Non-pigmented ciliary epithelial cell (primary cell): ENCODE measurements at places on chromosomes 3 and 15.
A peak's percentile ranks its signal among the peaks of the same experiment; 100 is the strongest.

- peak; percentile 36 for DNase-seq
These were observed 60.0 kb upstream of the MNS1 start for GRCh38 chr15:56524915-56525314.

- no peak for DNase-seq
These were observed 1.2 kb downstream of the CACNA2D2 start for GRCh38 chr3:50502225-50502583.

GRCh38 chr15:39058351-39059131 lies 493.9 kb upstream of the RASGRP1 start:
- no peak for DNase-seq

DNA sequence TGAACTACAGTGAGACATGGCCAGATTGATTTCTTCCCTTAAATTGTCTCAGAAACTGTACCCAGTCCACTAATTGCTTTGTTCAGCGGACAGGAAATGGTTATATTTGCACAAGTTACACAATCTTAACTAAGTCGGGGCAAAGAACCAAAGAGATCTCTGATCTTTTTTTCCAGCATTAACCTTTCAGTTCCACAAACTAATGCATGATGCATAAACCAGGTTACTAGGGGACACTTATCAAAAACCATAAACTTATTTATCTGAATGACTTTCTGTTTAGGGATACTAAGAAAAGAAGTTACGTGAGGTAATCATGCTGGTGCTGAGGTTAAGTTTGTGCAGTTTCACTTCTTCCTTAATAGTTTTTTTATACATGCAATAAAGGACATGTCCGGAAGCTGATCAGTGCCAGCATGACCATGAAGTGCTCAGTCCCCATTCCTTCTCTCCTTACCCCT lies 22.4 kb downstream of the FNDC3B start:
- DNase-seq: no peak

GRCh38 chr3:196063971-196064370 lies 17.9 kb downstream of the TFRC start:
- DNase-seq: no peak

DNA sequence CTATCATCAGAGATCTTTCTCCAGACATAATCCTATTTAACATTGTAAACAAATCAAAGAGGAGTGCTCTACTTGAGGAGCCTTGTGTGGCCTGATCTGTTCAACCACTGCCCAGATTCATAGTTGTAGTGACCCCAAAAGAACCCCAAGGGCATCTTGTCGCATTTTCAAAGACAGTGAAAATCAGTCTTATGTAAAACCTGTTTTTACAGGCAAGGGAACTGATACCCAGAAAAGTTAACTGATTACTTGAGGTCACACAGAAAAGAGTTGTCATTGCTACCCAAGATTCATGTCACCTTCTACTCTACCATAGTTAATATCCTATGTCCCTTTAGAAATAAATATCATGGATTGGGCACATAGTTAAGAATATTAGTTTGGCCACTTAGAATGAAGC lies 40.5 kb upstream of the ARPP21 start:
- DNase-seq: no peak

GRCh38 chr3:179421500-179421899 lies 29.8 kb downstream of the GNB4 start:
- no peak for DNase-seq

DNA sequence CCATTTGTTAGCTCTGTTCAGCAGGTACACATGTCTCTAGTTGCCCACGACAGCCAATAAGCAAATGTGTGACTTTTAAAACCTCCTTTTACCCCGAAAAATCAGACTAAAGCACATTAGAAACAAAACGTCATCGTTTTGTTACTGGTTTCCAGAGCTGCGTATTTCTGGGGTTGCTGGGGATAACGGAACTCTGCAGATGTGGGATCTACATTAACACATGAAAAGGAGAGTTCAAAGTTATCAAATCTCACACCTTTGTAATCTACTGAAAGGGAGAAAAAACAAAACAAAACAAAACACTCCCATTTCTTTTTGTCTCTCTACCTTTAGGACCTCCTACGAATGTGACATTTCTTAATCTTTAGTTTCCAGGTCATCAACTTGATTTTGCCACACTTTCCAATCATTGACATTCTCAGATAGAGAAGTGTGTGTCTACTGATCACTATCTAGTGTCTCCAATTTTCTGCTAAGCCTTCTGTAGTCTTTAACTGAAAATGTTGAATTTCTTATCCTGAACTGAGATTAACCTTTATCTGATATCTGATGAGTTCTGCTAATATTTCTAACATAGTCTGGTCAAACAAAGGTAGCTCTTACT lies 93.0 kb upstream of the TSPAN3 start:
- DNase-seq: no peak

DNA sequence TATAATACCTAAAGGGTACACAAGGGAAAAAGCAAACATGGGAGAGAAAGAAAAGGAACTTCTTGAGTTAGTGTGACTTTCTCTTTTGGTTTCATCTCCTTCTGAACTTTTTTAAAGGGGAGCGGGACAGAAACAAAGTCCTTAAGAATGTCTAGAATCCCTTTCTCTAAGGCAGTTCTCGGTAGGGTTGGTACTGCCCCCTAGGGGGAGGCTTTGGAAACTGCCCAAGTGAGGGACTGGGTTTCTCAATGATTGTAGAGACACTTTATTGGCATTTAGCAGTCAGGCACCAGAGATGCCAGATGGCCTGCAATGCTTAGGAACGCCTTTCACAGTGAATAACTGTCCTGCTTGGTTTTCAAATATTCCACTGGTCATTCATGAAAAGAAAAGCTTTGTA lies 172.7 kb downstream of the WDR72 start:
- no peak for DNase-seq

- no peak for DNase-seq
These were observed 57.2 kb upstream of the UTS2B start for GRCh38 chr3:191387441-191388077.

GRCh38 chr3:101943029-101943428 lies 93.7 kb downstream of the NFKBIZ start:
- DNase-seq: no peak

DNA sequence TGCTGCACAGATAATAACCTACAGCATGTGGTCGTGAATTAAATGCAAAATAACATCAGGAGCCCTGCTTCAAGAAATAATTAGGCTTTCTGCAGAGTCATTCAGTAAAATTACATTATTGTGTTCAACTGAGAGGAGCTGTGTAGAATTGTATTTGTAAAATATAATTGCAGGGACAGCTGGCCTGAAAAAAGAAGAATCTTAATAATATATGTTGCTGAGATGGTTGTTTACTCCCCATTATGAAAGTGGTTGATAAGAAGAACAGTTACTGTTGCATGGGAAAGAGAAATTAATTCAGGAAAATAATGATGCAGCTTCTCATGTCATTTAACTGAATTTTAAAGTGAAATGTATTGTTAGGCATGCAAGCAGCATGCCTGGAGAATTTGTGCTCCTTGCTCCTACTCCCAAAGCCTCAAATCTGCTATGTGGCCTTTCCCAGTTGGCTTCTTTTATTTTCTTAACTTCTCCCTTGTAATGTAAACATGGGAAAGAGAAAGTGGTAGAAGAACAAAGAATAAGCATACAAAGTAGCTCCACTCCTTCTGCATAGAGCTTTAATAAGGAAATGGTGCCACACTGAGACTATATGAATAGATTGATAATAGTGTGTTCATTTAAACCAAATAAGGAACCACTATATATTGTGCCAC lies 100.1 kb downstream of the VGLL3 start:
- DNase-seq: no peak

DNA sequence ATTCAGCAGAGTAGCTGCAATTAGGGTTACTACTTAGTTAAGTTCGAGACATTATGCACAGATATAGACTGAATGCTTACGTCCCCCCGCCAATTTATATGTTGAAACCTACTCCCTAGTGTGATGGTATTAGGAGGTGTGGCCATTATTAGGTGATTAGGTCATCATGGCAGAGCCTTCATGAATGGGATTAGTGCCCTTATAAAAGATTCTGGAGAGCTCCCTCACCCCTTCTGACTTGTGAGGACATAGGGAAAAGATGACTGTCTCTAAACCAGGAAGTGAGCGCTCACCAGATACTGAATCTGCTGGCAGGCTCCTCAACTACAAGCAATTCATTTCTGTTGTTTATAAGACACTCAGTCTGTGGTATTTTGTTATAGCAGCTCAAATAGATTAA lies 25.6 kb upstream of the TEX9 start:
- no peak for DNase-seq

DNA sequence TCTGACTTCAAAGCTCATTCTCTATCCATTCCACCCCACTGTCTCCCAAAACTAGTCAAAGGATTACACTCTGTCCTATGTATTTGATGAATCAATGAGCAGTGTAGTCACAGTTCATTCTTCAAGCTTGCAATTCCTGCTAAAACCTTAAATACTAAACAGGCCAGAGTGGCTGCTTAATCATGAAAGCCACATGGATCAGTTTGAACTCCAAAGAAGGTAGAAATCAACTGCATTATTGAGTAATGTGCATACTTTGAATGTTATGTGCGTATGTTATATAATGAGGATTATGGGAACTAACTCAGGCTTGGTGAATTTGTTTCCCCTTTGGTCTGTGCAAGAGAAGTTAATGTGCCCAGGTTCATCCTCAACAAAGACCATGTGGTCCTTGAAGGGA lies 45.4 kb downstream of the PRICKLE2 start:
- DNase-seq: no peak

DNA sequence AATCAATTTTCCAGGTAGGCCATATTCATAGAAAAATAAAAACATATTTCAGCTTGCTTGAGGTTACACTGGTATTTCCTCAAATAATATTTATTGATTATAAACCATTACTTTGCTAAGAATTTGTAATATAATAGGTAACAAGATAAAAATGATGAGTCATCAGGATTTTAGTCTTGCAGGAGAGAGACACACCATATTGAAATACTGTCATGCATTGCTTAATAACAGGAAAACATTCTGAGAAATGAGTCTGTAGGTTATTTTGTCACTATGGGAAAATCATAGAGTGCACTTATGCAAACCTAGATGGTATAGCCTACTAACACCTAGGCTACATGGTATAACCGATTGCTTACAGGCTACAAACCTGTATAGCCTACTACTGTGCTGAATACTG lies 990.5 kb downstream of the OTOL1 start:
- DNase-seq: no peak

- no peak for DNase-seq
These were observed 3.4 kb upstream of the DIS3L start for GRCh38 chr15:66290007-66290406.

DNA sequence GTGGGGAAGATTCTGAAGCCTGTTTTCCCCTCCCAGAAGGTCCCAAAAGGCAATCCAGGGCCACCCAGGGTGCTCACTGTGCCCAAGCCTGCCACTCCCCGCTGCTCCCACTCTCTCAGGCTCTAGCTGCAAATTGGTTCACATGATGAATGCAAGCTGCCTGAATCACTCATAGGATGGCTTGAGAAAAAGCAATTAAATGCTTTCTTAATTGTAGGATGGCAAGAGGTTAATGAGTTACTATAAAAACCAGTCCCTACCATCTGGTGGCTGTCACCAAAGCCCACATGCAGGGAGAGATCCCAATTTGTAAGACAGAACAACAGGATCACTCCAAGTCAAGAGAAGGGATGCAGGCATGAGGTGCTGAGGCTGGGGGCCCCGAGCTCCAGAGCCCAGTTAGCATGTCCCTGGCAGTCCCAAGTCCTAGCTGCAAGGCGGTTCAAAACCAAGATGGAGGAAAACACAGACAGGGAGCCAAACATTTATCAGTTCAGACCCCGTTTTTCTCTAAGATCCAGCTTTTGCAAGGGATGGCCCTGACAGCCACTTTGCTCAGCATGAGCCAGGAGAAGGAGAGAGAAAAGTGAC lies 207.1 kb downstream of the UACA start:
- no peak for DNase-seq

DNA sequence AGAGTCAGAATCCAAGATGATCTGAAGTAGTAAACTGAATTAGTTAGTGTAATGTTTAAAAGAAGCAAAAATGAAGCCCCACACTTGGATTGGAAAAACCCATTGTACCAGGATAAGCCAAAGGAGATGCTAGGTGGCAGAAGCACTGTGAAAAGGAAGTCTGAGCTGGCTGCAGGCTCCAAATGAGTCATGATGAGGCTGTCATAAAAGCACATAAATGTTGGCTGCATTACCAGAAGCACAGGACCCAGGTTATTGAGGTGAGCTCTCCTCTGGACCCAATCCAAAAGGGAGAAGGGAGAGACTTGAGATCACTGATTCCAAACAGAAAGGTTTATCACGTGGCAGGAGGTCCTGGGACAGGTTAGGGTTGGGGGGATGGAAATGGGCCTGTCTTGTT lies 3.2 kb upstream of the ACAN start:
- DNase-seq: no peak

DNA sequence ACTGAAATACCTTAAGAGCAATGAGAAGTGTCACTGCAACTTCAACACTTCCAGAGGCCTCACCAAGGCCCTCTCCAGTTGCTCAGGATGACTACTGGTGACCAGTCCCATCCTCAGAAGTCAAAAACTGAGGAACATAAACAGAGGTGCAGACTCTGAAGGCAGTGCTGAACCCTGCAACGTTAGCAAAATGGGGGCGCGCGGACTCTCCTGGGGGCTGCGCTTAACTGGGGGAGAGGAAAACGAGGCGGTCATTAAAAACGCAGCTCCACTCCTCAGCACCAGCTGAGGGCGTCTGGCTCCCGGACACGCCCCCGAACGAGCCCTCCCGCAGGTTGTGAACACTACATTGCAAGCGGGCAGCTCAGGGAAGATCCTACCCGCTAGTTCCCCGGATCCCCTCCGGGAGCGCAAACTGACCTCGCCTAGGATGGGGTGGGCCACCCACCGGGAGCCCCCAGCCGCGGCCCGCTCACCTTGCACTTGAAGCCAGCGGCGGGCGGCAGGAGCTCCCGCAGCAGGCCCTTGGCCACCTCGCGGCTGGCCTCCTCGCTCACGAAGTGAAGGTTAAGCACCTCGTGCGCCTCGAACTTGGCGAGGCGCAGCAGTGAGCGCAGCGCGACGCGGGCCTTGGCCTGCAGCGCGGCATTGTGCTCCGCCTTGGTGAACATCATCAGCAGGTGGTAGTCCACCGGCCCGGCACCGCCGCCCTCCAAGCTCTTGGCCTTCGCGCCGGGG lies 711 bp downstream of the XXYLT1 start:
- DNase-seq: no peak

- no peak for DNase-seq
These were observed 152.9 kb upstream of the CTDSPL start for GRCh38 chr3:37708789-37709188.

GRCh38 chr3:17656264-17656663 lies 86.2 kb downstream of the TBC1D5 start:
- no peak for DNase-seq

DNA sequence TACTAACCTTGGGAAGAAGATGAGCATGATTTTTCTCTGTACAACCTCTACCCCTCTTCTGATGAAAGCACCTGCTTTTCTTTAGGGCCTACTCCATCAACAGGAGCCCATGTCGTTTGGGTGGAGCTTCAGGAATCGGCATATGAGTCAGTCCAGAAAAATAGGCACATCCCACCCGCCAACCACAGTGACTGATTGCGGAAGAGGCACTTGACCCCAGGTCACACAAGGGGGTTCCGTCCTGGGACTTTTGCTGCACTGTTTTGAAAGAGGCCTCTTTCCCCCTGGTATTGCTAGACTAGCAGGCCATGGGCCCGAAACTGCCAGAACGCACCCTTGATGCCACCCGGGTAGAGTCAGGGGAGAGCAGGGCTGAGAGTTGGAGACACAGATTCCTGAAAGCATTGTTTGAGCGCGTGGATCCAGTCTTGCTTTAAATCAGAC lies 19.3 kb upstream of the NRROS start:
- no peak for DNase-seq

GRCh38 chr15:48515500-48515899 lies 130.0 kb downstream of the FBN1 start:
- DNase-seq: no peak

- no peak for DNase-seq
These were observed 37.4 kb upstream of the ITGA11 start for GRCh38 chr15:68469162-68470048.
